ENCODE measurements at places on chromosomes 12 and 14.
A peak's percentile ranks its signal among the peaks of the same experiment; 100 is the strongest.

DNA sequence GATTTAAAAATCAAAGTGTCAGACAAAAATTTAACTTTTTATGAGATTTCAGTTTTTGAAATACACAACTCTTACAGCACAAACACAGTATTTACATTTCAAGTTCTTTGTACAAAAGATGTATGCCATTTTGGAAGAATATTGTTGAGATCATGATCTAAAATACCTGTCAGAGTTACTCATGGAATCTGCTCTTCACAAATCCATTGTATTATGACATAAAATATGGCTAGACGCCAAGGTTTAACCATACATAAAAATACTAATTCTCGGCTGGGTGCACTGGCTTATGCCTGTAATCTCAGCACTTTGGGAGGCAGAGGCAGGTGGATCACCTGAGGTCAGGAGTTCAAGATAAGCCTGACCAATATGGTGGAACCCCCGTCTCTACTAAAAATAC is 6.2 kb upstream of the SYCP3 start:
- peak; percentile 23 for DNase-seq

GRCh38 chr12:127728285-127728684 is 538.7 kb upstream of the TMEM132C start:
- DNase-seq = no peak

GRCh38 chr12:46886541-46887041 is 60.8 kb upstream of the SLC38A4 start:
- peak; percentile 52 for DNase-seq

DNA sequence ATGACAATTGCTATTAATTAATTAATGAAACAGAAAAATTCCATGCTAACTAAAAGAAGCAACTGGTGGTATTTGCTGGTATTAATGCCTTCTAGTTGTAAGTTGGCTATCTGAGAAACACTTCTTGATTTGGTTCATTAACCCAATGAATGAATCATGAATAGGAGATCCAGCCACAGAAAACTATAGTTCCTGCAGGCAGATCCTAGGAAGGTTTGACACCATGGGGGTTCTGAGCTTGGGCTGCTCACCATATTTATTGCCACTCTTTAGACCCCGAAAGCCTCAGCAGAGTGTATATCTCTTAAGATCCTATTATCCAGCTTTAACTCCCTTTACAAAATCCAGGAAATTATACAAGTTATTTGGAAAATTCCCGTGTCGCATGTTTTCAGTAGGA is 81.4 kb upstream of the REP15 start:
- DNase-seq = no peak

DNA sequence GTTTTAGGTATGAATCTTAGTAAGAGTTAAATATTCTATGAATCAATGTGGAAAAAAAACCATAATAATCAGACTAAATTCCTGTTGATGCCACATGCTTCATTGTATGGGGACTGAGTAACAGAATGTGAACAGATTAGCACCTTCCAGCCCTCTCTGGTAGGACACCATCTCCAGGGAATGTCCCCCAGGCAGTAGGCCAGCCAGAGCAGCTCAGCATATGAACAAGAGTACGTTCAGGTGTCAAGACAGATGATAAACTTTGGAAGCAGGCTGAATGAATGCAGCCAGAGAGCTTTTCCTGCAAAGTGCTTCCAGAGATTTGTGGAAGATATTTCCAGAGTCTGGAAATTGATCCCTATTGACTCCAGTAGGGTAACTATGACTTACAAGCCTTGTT is 204.4 kb downstream of the RPS29 start:
- no peak for DNase-seq

DNA sequence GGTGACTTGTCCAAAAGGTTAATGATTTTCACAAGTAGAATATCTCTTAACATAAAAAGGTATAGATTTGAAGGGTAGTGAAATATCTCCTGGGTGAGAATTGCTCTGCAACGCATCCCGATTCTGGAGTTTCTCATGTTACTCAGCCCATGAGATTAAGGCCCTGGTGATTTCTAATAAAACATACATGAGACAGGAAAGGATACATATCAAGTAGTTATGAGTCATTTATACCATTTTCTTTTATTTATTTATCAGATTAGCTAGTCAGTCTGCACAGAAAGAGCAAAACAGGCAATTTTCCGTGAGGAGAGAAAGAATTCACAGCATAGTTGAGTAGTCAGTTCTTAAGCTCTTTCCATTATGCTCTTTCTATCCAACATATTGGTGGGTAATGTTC is 535.6 kb upstream of the ATP2B1 start:
- DNase-seq = no peak

GRCh38 chr12:117571321-117571720 is 209.9 kb upstream of the NOS1 start:
- no peak for DNase-seq

DNA sequence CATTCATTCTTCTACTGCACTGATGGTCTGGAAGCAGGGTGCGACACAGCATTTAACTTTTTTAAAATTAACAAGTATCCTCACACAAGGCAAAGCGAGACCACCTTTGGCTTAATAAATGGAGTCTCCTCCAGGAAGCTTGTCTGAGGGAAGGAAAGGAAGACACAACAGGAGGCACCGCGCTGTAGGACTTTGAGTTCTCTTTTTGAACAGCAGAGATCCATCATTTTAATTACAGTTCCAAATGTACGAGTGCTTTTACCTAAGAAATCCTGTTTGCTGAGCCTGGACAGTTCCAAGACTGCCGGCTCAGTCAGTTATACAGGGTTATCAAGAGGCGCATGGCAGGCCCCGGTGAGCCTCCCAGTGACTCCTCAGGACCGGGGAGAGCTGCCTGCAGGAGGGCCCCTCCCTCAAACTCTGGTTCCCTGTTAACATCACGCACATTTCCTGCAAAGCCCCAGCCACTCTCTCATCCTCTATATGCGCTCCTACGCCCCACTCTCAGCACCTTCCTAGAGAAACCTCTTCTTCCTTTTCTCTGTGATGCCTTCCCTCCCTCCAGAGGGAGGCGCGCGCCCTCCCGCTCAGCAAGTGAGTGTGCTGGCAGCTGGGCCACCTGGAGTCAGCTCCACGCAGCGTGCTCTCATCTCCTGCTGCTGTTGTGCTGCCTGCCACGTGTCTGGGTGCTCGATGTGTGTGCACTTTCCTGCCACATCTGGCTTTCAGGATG is 46.1 kb downstream of the STX2 start:
- no peak for DNase-seq

DNA sequence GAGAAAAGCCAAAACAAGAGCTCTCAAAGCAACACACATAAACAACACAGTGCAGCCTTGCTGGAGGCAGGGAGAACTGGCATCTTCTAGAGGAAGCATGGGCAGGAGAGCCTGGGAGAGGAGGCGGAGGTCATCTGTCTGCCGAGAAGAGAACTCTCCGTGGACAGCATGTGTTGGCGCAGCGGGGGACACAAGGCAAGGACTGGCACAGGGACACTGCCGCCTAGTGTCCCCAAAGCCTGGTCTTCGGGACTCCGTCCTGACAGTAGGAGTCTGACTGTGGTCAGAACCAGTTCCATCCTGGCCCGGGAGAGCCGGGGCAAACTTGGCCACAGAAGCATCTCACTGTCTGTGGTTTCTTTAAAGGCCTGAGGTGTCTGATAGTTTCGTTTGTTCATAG is 47.3 kb downstream of the KCNA1 start:
- no peak for DNase-seq

- no peak for DNase-seq
Observed at GRCh38 chr12:109715310-109716091, 1.9 kb downstream of the FAM222A start.

GRCh38 chr14:36194663-36195062 is 18.1 kb upstream of the PTCSC3 start:
- DNase-seq = no peak

DNA sequence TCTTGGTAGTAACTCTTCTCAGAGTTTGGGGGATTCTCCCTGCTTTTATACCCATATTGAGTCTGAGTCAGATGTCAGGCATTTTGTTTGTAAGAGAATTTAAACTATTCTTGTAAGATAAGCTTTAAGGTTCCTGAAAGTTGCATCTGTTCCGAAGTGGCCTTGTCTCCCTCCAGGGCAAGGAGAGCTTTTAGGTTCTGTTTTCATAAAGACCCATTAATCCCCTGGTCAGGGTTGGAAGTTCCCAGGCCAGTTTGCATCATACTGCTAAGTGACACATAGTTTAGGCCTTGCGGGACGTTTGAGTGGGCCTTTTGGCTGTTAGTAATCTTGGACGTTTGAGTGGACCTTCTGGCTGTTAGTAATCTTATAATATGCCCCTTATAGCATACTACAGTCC is 396.7 kb downstream of the NPAS3 start:
- DNase-seq = peak; percentile 77

DNA sequence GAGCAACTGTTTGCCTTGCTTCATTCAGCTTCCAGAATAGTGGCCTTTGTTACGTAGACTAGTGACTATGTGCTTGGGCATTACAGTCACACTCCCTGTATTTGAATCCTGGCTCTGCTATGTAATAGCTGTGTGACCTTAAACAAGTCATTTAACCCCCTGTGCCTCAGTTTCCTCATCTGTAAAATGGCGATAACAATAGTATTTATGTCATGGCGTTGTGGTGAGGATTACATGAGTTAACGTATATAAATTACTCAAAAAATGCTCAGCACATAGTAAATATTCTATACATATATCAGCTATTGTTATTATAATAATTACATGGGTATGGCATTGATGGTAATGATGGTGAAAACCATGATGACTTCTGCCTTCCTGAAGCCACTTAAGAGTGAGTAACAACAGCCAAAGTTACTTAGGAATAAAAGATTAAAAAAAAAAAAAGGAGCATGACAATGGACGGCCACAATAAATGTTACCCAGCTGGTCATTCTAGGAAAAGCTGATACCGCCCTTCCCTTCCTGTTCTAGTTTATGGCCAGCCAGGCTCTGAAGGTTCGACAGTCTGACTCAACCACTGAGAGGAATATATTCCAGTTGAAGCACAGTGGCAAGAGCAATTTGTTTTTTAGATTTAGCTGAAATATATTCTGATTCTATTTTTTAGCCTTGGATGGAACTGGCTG is 9.9 kb upstream of the ADIPOR2 start:
- DNase-seq = no peak

DNA sequence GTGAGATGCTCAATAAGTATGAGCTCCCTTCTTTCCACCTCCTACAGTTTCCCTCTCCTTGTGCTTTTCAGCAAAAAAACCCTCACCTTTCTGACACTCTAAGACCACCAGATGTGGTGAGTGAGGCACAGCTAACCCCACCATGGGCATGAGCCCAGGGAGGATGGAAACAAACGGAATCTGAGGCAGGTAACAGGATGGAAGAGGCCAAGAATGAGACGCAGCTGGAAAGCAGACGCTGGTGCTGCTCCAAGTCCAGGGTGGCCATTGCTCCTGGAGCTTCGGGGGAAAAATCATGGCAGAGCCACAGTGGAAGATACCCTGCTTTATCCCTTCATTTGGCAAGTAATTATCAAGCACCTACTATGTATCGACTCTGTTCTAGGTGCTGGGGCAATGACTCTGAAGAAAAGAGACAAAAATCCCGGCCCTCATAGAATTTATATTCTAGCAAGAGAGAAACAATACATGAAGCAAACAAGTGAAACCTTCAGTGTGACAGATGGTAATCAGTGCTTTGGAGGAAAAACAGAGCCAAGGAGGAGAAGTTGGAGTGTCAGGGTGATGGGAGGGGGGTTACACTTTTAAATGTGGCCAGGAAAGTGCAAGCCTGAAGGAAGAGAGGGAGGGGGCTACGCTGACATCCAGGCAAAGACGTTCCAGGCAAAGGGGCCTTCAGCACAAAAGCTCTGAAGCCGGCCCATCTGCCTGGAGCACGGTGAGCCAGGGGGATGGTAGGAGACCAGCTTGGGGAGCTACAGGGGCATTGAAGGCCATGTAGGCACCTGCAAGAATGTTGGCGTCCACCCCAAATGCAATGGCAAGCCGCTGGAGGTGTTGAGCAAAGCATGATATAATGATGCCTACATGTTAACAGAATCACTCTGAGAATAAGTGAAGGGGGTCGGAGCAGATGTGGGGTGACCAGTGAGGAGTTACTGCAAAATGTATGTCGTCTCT is 154.2 kb downstream of the DPF3 start:
- no peak for DNase-seq

GRCh38 chr14:22553445-22553844 is 35.6 kb downstream of the DAD1 start:
- DNase-seq = no peak

GRCh38 chr14:81122326-81122725 is 98.4 kb downstream of the GTF2A1 start:
- DNase-seq = no peak

- no peak for DNase-seq
Observed at GRCh38 chr14:25836636-25837035, 761.2 kb downstream of the NOVA1 start.

DNA sequence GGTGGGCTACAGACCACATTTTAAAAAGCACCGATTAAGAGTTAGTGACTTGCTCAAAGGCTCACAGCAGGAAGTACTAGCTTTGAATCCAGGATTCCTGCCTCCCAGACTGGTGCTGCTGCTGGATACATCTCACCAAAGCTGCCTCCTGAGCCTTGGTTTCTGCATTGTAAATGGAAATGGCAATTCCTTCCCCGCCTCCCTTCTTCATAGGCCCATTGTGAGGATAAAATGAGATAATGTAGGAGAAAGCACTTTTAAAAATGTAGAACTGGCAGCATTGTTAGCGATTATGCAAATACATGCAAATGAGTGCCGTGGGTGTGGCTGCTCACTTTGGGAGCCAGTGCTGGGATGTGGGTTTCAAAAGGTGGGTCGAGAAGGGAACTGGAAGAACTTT is 15.4 kb downstream of the PDE1B start:
- no peak for DNase-seq

Data from iris pigment epithelial cell (primary cell).